Neural crest cell (in vitro differentiated cells): ENCODE measurements at places on chromosomes 7 and 10.

DNA sequence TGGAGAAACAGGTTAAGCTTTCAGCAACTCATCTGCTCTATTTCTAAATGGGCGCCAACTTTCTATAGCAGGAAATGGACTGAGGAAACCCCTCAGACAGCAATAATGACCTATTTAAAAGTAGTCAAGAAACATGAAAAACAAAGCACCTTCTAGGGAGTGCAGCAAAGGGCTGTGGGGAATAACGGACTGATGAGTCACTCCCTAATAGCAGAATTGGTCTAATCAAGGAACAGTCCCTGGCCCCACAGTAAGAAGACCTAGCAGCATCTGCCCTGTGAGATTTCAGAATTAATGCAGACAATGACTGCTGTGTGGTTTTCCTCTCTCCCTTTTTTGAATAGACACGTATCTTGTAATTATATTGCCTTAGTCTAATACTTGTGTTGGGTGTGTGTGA is 602.9 kb downstream of the IPMK start:
- H3K27me3 ChIP-seq = no peaks in the 10 kb centered on the region
- no peak for DNase-seq
- no peaks in the 10 kb centered on the region for H3K36me3 ChIP-seq
- H3K4me3 ChIP-seq = no peak overlapping the region

- H3K27ac ChIP-seq = no peak overlapping the region
- H3K4me1 ChIP-seq = peaks cover 9% of the 10 kb centered on the region
- no peak overlapping the region for H3K4me3 ChIP-seq
- H3K36me3 ChIP-seq = peaks cover 5% of the 10 kb centered on the region
- no peaks in the 10 kb centered on the region for H3K27me3 ChIP-seq
Observed at GRCh38 chr7:107069457-107069856, 25.0 kb downstream of the PRKAR2B start.

GRCh38 chr7:4256286-4256685 is 425.8 kb upstream of the FOXK1 start:
- no peak overlapping the region for H3K4me3 ChIP-seq
- no peak for DNase-seq
- no peaks in the 10 kb centered on the region for H3K27me3 ChIP-seq
- H3K4me1 ChIP-seq = no peaks in the 10 kb centered on the region
- H3K27ac ChIP-seq = no peak overlapping the region

- no peak for DNase-seq
- H3K4me3 ChIP-seq = no peak overlapping the region
- H3K27me3 ChIP-seq = no peaks in the 10 kb centered on the region
- H3K27ac ChIP-seq = no peak overlapping the region
- no peaks in the 10 kb centered on the region for H3K4me1 ChIP-seq
Observed at GRCh38 chr7:130615583-130615982, 53.0 kb downstream of the COPG2 start.

DNA sequence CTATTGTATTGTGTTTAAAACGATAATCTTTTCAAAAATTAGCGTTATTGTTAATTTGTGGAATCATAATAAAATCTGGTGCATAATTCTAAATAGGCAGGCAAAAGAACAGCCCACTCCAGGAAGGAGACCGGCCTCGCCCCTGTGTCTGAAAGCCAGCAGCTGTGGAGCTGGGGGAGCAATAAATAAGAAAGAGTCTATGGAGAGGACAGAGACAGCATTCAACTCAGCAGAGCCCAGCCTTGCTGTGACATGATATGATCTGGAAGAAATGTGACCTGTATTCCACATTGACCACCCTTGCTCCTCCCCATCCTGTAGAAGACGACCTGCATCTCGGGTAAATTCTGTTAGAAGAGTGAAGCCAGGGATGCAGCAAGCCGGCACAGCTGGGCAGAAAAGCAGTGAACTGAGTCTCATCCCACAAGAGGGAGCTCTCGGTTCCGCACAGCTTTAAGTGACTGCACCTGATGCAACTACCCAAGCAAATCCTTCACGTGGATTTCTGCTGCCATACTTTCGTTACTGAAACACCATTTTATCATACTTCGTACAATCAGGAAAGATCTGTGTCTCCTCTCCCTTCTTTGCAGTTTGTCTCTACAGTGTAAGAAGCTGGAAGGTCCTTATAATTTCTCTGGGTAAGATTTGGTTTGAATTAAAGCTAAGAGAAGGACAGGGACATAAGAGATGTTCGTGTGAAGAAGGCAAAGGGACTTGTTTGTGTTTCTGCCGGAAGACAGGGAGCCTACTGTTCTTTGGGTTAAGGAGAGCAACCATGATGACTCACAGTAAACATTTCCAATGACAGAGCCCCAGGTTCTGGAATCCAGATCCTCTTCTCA is 427.1 kb downstream of the GPAM start:
- H3K4me3 ChIP-seq = no peak overlapping the region
- H3K27me3 ChIP-seq = peaks cover 11% of the 10 kb centered on the region
- H3K4me1 ChIP-seq = peaks cover 6% of the 10 kb centered on the region
- peak; percentile 47 for DNase-seq

GRCh38 chr7:23184709-23185359 is 3.0 kb downstream of the NUP42 start:
- DNase-seq = peak; percentile 35
- H3K4me1 ChIP-seq = peaks cover 32% of the 10 kb centered on the region
- peak overlapping the region; percentile 85 for H3K4me3 ChIP-seq
- H3K36me3 ChIP-seq = peaks cover 3% of the 10 kb centered on the region
- H3K27ac ChIP-seq = no peak overlapping the region
